ENCODE measurements at places on chromosomes 16 and 17.
A peak's percentile ranks its signal among the peaks of the same experiment; 100 is the strongest.

DNA sequence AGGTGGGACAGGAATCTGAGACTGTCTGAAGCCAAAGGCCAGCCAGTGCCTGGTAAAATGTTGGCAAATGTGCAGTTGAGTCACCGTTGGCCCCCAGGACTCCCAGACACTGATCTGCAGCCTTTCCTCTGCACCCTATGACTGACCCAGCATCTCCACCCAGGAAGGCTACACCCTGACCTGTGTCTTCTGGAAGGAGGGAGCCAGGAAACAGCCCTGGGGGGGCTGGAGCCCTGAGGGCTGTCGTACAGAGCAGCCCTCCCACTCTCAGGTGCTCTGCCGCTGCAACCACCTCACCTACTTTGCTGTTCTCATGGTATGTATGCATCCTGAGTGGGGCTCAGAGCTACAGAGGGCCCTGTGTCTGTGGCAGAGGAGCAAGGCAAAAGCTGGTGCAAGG lies 24.0 kb downstream of the ADGRG5 start:
- no peak for DNase-seq

GRCh38 chr17:82085031-82085861 lies 12.8 kb downstream of the FASN start:
- no peak for DNase-seq

GRCh38 chr17:28227316-28228108 lies 91.5 kb upstream of the TMEM97 start:
- peak; percentile 12 for DNase-seq

GRCh38 chr17:7807206-7807605 lies 26.8 kb upstream of the KDM6B start:
- DNase-seq, result no peak

GRCh38 chr17:76370261-76370993 lies 14.0 kb upstream of the SPHK1 start:
- DNase-seq, result no peak

DNA sequence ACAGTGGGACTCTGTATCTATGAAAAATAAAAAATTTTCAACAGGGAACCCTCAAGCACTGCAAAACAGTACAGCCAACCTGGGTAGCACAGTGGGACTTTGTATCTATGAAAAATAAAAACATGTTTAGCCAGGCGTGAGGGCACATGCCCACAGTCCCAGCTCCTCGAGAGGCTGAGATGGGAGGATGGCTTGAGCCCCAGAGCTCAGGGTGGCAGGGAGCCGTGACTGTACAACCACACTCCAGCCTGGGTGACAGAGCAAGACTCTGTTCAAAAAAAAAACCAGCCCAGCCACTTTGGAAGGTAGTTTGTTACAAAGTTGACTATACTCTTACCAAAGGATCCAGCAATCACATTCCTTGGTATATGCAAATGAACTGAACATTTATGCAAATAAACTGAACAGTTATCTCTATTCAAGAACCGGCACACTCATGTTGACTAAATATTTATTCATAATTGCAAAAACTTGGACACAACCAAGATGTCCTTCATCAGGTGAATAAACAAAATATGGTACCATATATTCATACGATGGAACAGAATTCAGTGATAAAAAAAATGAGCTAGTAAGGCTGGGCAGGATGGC lies 5.2 kb downstream of the RPH3AL start:
- DNase-seq, result no peak

DNA sequence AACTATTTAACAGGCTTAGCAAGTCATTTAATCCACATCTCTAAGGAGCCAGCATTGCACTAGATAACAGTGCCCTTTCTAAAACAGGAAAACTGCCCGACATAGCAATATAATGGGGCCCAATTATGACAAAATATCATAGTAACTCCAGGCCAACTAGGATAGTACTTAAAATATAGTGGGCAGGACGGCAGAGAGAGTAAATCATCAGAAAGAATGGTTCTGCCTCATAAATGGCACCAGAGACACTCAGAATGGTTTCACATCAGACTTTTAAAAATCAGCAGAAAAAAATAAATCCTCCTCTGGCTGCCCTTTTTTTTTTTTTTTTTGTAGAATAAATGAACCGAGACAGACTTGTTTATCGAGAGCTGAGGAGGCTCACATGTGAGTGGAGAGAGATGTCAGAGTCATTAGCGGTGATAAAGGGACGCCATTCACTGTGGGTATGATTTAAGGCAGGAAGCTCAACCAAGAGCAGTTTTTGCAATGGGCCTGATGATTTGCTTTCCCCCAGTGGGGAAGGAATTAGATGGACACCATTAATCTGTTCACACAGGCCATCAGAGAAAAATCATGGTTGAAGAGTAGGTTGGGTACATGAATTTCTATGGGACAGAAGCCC lies 62.6 kb downstream of the CPPED1 start:
- no peak for DNase-seq

DNA sequence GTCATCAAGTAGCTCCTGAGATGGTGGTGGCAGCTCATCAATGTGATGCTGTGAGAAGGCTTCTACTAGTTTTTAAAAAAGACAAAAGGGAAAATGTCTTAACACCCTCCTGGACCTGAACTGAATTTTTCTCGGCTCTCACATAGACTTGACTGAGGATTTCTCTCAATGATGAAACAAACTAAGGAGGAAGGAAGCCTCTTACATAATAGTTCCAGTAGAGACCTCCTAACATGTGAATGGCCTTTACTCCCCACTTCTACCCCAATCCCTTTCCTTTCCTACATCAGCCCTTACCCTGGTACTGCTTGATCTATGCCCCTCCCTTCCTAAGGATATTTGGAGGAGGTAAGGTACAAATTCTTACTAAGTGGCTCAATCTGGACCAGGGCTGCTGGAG lies 54.8 kb upstream of the MTMR4 start:
- no peak for DNase-seq

DNA sequence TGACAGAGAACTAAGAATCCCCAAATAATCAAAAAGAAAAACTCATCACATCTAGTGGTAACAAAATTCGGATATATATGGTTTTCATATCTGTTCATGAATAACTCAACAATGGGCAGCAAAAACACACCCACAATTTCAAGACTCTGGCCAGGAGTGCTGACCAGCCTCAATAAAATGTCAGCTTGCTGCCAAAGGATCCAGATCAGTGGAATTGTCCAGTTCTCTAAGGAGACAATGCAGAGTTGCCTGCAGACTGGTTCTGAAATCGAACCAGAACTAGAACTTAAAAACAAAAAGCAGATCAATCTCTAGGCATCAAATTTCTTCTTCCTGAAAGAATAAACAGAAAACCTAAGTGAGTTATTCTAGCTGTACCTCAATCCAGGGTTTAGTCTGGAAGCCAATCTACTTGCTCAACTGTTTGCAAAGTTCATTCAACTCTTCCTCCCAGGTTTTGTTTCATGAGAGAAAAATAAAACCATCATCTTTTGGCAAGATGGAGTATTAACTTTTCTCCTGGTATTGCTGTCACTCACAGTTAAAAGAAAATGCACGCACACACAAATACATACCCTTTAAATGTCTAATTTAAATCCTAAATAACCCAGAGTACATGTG lies 61.0 kb downstream of the CFDP1 start:
- DNase-seq, result no peak

GRCh38 chr17:46191322-46192188 lies 1.7 kb downstream of the KANSL1 start:
- DNase-seq, result no peak

DNA sequence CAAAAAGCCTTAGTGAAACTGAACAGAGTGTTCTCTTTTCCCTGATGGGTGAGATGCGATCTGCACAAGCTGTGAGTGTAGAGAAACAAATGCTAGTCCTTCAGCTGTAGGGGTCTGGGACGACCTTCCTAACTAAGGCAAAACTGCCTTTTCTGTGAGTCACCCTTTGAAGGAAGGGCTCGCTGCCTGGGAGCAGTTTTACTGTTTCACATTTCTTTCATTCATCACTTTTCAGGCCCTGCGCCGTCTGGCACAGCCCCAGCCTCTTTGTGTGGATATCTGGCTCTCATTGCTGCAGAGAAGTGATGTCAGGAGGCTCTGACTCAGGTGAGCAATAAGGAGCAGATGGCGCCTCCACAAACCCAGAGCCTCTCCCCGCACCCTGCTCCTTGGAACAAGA lies 57.4 kb downstream of the HS3ST3A1 start:
- DNase-seq, result no peak

All from stimulated activated CD4-positive, alpha-beta T cell treated with anti-CD3 and anti-CD28 coated beads, Interleukin-1b, Interleukin-23, amount 100 ng/mL, for 4 hours (primary cell).